Colonic mucosa (tissue), 4 donors: ENCODE measurements at places on chromosomes 2 and 18. TPM values are rescaled to one million over a fixed set of nuclear protein-coding genes. Genes with fewer than 3 reads are reported as not detected.

Gene ARMC9
- total RNA-seq, result 17.2 TPM

GRCh38 chr2:8699839-8700238, 18.0 kb downstream of the ID2 start:
- H3K36me3 ChIP-seq, result no peaks in the 10 kb centered on the region
- no peak for DNase-seq
- no peak overlapping the region for H3K4me3 ChIP-seq
- no peaks in the 10 kb centered on the region for H3K27me3 ChIP-seq
- no peaks in the 10 kb centered on the region for H3K4me1 ChIP-seq

GRCh38 chr2:32991091-32991845, 44.5 kb downstream of the LTBP1 start:
- H3K27me3 ChIP-seq, result no peaks in the 10 kb centered on the region
- H3K4me1 ChIP-seq, result no peaks in the 10 kb centered on the region
- no peaks in the 10 kb centered on the region for H3K36me3 ChIP-seq
- no peak overlapping the region for H3K27ac ChIP-seq
- no peak for DNase-seq

DNA sequence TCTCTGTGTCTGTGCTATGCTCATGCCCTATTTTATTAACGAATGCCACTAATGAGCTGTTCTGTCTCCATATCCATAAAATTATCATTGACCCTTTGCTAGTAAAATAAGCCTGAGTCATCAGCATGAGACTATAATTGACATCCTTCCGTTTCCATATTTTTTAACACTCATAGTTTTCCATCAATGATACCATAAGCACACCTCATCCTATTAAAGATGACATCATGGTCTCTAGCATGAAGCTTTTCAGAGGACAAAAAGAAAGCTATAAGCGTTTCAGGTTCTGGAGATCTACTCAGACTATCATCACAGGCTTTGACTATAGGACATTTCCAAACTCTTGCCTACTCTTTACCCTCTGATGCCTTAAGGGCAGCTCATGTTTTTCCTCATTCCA, 1.2 kb upstream of the DSC2 start:
- H3K36me3 ChIP-seq, result no peaks in the 10 kb centered on the region
- no peak for DNase-seq
- no peak overlapping the region for H3K4me3 ChIP-seq
- no peaks in the 10 kb centered on the region for H3K27me3 ChIP-seq
- no peak overlapping the region for H3K27ac ChIP-seq

GRCh38 chr2:25842155-25842554, 36.1 kb downstream of the ASXL2 start:
- no peaks in the 10 kb centered on the region for H3K27me3 ChIP-seq
- peaks cover 6% of the 10 kb centered on the region for H3K36me3 ChIP-seq
- no peak overlapping the region for H3K4me3 ChIP-seq
- H3K4me1 ChIP-seq, result no peaks in the 10 kb centered on the region

DNA sequence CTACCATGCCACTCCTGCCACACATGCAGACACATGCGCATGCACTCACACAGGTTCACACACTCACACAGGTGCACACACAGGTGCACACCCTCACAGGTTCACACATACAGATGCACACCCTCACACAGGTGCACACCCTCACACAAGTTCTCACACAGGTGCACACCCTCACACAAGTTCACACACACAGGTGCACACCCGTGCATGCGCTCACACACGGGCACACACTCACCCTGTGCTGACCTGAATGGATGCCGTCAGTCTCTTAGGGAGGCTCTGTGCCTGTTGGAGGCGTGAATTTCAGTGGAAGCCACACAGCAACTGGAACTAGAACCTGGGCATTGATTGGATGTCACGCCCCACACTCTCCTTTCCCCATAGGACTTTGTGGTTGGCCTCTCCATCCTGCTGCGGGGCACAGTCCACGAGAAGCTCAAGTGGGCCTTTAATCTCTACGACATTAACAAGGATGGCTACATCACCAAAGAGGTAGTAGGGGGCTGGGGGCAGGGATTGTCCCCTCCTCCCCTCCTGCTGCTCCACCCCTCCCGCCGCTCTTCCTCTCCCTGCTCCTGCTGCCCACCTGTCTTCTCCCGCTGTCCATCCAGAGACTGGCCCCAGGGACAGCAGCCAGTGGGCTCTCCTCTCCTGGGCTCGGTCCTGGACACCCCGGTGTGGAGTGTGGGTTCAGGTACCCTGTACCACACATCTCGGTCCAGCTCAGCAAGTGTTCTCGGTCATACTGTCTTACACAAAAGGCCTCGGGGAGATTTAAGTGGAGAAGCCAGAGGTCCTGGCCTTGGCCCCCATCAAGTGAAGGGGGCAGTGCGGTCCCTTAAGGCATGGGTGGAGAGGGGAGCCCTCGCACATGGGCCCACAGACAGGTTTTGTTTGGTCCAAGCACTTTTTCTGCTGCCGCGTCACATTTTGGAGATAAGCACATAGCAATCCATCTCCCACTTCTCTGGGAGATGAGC, 21.0 kb upstream of the FAHD2A start:
- H3K4me1 ChIP-seq, result no peaks in the 10 kb centered on the region
- H3K27ac ChIP-seq, result no peak overlapping the region
- H3K4me3 ChIP-seq, result no peak overlapping the region
- no peaks in the 10 kb centered on the region for H3K36me3 ChIP-seq
- DNase-seq, result no peak
- H3K27me3 ChIP-seq, result no peaks in the 10 kb centered on the region

Gene KHK
- total RNA-seq, result 20.3 TPM

Gene FLACC1
- 0.32 TPM for total RNA-seq

DNA sequence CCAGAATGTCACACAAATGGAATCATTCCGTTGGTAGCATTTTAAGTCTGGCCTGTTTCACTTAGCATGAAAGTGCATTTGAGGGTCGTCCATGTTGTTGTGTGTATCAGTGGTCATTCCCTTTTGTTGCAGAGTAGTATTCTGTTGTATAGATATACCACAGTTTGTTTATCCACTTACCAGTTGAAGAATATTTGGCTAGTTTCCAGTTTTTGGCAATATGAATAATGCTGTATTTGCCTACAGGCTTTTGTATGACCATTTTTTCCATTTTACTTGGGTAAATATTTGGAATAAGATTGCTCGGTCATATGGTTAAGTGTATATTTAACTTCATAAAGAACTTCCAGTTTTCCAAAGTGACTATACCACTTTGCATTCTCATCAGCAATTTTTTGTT, 100.0 kb upstream of the ALPP start:
- DNase-seq, result no peak
- no peak overlapping the region for H3K4me3 ChIP-seq
- H3K36me3 ChIP-seq, result no peaks in the 10 kb centered on the region
- no peaks in the 10 kb centered on the region for H3K4me1 ChIP-seq
- H3K27ac ChIP-seq, result no peak overlapping the region
- H3K27me3 ChIP-seq, result no peaks in the 10 kb centered on the region

- H3K4me1 ChIP-seq, result no peaks in the 10 kb centered on the region
- H3K4me3 ChIP-seq, result no peak overlapping the region
- DNase-seq, result no peak
- H3K27me3 ChIP-seq, result no peaks in the 10 kb centered on the region
- no peak overlapping the region for H3K27ac ChIP-seq
- no peaks in the 10 kb centered on the region for H3K36me3 ChIP-seq
These were observed 75.7 kb downstream of the RNF152 start for GRCh38 chr18:61817086-61817485.

DNA sequence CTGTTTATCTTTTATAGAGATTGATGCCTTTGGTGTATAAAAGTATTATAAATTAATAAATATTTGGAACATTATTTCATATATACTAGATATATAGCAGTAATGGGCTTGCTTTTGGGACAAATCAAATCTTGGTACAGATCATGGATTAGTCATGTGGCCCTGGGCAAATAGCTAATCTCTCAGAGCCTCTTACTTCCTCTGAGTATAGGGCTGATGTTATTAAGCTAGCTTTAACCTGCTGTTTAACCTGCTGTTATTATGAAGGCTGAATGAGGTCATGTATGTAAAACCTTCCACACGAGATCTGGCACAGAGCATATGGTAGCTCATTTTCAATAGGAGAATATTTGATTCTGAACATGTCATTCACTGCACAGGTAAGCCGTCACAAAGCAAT, 5.7 kb downstream of the ITGB6 start:
- no peak overlapping the region for H3K27ac ChIP-seq
- no peak overlapping the region for H3K4me3 ChIP-seq
- no peaks in the 10 kb centered on the region for H3K4me1 ChIP-seq
- no peaks in the 10 kb centered on the region for H3K36me3 ChIP-seq
- DNase-seq, result no peak

DNA sequence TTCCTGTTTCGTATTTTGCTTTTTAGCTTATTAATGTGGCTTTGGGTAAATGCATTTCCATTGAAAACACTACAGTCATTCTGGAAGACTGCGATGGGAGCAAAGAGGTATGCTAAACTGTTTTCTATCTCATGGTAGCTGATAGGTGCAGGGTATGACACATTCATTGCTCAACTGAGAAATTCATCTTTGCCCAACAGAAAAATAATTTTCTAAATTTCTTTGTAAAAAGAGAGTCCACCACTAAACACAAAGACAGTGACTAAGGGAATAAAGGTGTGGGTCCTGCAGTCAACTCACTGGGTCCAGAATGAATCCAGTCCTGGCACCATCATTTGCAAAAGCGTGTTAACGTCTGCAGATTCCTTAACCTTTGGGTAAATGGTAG, 19.9 kb downstream of the ERMN start:
- no peak overlapping the region for H3K27ac ChIP-seq
- no peak overlapping the region for H3K4me3 ChIP-seq
- H3K36me3 ChIP-seq, result no peaks in the 10 kb centered on the region

DNA sequence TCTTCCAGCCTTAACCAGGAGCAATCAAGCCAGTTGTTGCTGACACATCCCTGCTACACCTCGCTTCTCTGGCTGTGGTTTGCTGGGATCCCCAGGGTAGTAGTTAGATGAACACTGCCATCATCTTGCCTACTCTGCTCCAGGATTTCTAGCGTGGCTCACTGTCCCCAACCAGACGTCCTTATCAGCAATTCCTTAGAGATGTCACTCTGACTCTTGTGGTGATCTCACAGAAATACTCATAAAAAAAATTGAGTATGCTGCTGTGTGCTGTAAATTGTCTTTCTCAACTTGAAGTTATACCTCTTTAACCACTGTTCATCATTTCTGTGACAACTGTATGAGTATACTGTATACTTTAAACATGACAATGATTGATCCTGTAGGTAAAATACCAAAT, 63.2 kb downstream of the PLCL1 start:
- no peak overlapping the region for H3K4me3 ChIP-seq
- H3K27ac ChIP-seq, result no peak overlapping the region
- H3K36me3 ChIP-seq, result no peaks in the 10 kb centered on the region

DNA sequence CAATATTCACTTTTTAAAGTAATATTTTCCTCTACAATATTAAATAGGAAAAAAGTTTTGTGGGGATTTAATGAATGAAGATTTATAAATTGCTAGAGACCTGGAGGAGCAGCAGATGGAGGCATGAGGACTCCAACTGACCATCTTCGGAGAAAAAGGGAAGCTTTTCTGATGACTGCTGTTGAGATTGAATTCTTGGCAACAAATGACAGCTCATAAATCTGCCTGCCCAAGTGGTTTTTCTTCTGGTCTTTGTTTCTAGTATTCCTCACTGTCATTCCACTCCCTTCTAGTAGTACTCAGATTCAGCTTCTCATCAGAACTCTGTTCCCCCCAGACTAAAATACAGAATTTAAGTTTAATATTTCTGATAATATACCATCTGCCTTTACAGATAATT, 157.0 kb downstream of the EML6 start:
- no peaks in the 10 kb centered on the region for H3K4me1 ChIP-seq
- no peak for DNase-seq
- no peak overlapping the region for H3K27ac ChIP-seq
- H3K27me3 ChIP-seq, result no peaks in the 10 kb centered on the region
- H3K36me3 ChIP-seq, result no peaks in the 10 kb centered on the region
- H3K4me3 ChIP-seq, result no peak overlapping the region

Gene SERPINB4
- not detected for total RNA-seq

DNA sequence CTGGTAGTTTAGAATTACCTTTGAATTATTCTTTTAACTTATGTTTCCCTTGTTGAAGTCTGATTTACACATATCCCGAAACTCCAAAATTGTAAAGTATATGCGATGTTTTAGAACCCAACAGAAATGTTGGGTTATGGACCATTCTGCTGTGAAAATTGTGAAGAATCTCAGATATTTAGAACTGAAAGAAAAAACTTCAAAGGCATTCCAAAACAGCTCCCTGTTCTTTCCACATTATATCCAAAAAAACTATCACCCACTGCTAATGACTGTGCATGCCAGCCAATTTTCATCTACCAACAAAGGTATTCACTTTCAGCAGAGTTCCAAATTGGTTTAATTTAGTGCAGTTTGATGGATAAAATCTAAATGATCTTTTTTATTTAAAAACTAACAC, 21.5 kb upstream of the PDE1A start:
- DNase-seq, result no peak
- no peak overlapping the region for H3K4me3 ChIP-seq
- H3K27ac ChIP-seq, result no peak overlapping the region
- no peaks in the 10 kb centered on the region for H3K27me3 ChIP-seq
- H3K36me3 ChIP-seq, result no peaks in the 10 kb centered on the region

Gene DPP4
- total RNA-seq, result 40.5 TPM

DNA sequence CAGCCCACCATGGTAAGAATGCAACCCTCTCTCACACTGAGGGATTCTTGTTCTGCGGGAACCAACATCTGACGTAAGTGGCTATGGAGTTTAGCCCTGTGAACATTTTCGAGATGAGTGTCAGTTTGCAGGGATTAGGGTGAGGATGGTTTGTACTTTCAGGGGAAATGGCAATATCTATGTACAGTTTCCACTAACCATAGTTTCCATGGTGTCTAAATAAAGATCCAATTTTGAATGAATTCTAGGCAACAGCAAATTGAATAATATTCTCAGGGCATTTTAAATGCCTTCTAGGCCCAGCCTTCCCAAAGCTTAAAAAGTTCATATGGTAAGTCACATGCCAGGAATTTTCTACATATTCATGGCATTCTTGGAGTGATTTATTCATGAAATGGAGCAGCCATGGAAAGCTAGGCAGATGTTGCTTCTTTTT, 105.4 kb upstream of the MMADHC start:
- no peaks in the 10 kb centered on the region for H3K36me3 ChIP-seq
- H3K27ac ChIP-seq, result no peak overlapping the region
- no peaks in the 10 kb centered on the region for H3K4me1 ChIP-seq
- no peaks in the 10 kb centered on the region for H3K27me3 ChIP-seq
- no peak for DNase-seq

DNA sequence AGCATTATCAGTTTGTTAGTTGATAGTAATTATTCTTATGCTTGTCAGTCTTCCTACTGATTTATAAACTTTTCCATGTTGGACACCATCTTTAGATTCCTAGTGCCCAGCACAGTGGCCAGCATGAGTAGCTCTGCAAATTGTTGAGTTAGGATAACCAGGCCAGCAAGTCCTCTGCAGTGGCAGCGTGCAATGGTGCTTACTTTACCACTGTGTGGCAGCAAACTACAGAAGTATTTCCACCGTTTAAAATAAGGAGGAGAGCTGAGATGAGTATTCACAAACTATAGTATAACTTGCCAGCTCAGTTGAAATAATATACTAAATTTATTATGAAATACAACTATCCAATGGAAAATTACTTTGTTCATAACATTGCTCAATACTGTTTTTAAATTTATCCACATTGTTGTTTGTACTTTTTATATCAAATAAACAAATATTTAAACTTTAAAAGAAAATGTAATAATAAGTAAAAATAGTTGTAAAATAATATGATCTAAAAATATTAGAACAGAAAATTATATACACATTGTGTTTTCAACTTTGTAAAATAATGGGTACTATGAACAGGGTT, 9.3 kb upstream of the THADA start:
- no peaks in the 10 kb centered on the region for H3K4me1 ChIP-seq
- no peak overlapping the region for H3K27ac ChIP-seq
- DNase-seq, result no peak
- no peaks in the 10 kb centered on the region for H3K27me3 ChIP-seq
- no peaks in the 10 kb centered on the region for H3K36me3 ChIP-seq
- no peak overlapping the region for H3K4me3 ChIP-seq

Gene TWIST2
- 2.7 TPM for total RNA-seq

Gene FZD7
- total RNA-seq, result 13.9 TPM

Gene GRB14
- total RNA-seq, result 1.7 TPM

Gene SLC25A12
- total RNA-seq, result 12.3 TPM

Gene GALNT14
- 0.45 TPM for total RNA-seq
